ENCODE measurements at places on chromosomes 13 and 19.

GRCh38 chr19:5313307-5313706, 27.3 kb downstream of the PTPRS start:
- no peak for DNase-seq

- no peak for DNase-seq
Observed at GRCh38 chr13:70662231-70662940, 554.1 kb upstream of the KLHL1 start.

GRCh38 chr19:48541813-48542212, 10.2 kb upstream of the SULT2B1 start:
- no peak for DNase-seq

GRCh38 chr13:26999499-26999898, 172.1 kb downstream of the USP12 start:
- no peak for DNase-seq

DNA sequence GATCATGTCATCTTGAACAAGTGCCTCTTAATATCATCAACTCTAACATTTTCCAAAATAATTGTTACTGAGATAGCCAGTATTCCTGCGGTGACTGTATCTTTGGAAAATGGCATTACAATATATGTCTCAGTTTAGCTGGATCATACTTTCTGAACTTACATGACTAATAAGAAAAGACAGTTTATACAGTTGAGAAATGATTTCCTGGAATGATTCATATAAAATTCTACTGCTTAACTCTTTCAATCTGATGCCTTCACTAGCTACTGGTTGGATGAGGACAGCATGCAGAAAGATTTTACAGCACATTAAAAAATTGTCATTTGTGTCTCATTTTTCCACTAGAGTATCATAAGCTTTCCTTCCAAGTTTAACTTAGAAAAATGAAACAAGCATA, 302.1 kb downstream of the PCDH17 start:
- no peak for DNase-seq

- DNase-seq, result no peak
Observed at GRCh38 chr19:45467456-45468158, at the start of gene FOSB. FOSB (plus strand) TSS chr19:45467996; CDS start chr19:45468587, 591 bp downstream.

- DNase-seq, result no peak
Observed at GRCh38 chr13:61138857-61139256, 276.8 kb downstream of the PCDH20 start.

DNA sequence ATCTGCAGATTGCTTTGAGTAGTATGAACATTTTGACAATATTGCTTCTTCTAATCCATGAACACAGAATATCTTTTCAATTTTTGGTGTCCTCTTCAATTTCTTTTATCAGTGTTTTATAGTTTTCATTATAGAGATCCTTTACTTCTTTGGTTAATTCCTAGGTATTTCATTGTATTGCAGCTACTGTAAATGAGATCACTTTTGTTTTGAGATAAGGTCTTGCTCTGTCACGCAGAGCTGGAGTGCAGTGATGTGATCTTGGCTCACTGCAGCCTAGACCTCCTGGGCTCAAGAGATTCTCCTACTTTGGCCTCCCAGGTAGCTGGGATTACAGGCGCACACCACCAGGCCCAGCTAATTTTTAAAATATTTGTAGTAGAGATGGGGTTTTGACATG, 9.8 kb downstream of the CYP2A7 start:
- no peak for DNase-seq

DNA sequence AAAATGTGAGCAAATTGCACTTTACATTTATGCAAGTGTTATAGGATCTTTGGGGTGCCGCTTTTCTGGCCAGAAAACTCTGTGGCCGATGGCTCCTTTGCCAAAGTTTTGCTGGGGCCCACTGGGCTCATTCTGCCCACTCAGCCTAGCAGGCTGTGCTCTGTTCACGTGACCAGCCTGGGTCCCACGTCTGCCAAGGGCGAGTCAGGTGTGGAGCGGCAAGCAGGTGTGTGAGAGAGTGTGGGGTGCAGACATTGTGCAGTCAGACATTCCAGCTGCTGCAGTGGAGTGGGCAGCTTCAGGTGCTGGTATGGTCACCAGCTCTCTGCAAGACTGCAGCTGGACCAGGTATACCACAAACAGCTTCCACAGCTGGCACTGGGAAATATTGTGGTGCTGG, 2305.7 kb downstream of the PCDH9 start:
- no peak for DNase-seq

DNA sequence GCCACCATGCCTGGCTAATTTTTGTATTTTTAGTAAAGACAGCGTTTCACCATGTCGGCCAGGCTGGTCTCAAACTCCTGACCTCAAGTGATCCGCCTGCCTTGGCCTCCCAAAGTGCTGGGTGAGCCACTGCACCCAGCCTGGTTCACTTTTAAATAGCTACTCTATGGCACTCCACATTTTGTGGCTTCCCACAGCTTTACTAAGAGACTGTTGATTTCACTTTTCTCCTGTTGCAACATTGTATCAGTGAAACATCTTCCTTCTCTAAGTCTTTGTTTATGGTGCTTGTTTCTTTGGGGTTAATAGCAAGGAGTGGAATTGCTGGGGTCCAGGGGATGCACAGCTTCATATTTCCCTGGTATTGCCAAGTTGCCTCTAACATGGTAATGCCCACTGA, 12.3 kb downstream of the TMEM38A start:
- no peak for DNase-seq

DNA sequence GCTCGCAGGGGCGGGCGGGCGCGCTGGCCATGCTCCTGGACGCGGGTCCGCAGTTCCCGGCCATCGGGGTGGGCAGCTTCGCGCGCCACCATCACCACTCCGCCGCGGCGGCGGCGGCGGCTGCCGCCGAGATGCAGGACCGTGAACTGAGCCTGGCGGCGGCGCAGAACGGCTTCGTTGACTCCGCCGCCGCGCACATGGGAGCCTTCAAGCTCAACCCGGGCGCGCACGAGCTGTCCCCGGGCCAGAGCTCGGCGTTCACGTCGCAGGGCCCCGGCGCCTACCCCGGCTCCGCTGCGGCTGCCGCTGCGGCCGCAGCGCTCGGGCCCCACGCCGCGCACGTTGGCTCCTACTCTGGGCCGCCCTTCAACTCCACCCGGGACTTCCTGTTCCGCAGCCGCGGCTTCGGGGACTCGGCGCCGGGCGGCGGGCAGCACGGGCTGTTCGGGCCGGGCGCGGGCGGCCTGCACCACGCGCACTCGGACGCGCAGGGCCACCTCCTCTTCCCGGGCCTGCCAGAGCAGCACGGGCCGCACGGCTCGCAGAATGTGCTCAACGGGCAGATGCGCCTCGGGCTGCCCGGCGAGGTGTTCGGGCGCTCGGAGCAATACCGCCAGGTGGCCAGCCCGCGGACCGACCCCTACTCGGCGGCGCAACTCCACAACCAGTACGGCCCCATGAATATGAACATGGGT, 599 bp downstream of the ZIC2 start:
- no peak for DNase-seq

Data from kidney epithelial cell (primary cell).